Smooth muscle cell of the coronary artery (primary cell): ENCODE measurements at places on chromosomes 16 and 17. TPM values are rescaled to one million over a fixed set of nuclear protein-coding genes. Genes with fewer than 3 reads are reported as not detected.

Gene CPNE7
- total RNA-seq, result 2.9 and 9.1 TPM in 2 replicates

Gene APOBR
- not detected in 2 replicates for total RNA-seq

Gene ANKRD40CL
- total RNA-seq, result not detected in 2 replicates

Gene CEP20
- 19.1 and 20.7 TPM in 2 replicates for total RNA-seq

Gene FOXK2
- total RNA-seq, result 15.2 and 24.5 TPM in 2 replicates

Gene GNAO1
- 0.12 TPM in 1 of 2 replicates, not detected in the other for total RNA-seq

Gene KCNJ12
- under 0.01 and 24.8 TPM in 2 replicates for total RNA-seq

Gene HOXB3
- total RNA-seq, result 0.59 and 2.6 TPM in 2 replicates
